GM06990 (cell line): ENCODE measurements at places on chromosomes 6 and 20.
A peak's percentile ranks its signal among the peaks of the same experiment; 100 is the strongest.

GRCh38 chr6:43509142-43509983 lies 783 bp downstream of the LRRC73 start:
- peak; percentile 38 for DNase-seq

DNA sequence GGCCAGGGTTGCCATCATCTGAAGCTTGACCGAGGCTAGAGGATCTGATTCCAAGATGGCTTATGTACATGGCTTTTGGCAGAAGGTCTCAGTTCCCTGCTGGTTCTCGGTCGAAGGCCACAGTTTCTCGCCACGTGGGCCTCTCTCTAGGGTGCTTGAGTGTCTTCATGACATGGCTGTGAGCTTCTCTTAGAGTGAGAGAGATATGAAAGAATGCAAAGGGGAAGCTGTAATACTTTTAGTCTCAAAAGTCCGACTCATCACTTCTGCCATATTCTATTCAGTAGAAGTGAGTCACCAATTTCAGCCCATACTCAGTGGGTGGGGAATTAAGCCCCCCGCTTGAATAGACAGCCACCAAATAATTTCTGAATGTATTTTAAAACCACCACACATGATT lies 94.2 kb downstream of the UTRN start:
- DNase-seq = no peak

GRCh38 chr6:156779206-156780094 lies 2.3 kb downstream of the ARID1B start:
- DNase-seq = peak; percentile 72

DNA sequence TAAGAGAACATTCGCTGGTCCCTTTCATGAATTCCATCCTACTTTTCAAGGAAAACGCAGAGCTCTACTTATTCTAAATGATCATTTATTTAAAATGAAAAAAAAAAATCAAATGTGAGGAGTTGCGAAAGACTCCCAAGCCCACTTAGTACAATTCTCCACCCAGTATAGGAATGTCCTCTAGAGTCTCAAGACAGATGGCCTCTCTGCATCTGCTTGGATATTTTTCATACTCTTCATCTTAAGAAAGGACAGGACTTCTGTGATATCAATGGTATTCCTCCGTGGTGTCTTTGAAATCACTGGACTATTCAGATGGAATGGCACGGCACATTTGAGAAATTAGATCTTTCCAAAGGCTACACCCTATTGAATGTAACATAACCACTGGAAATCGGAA lies 107.1 kb downstream of the PTPRK start:
- DNase-seq = no peak

DNA sequence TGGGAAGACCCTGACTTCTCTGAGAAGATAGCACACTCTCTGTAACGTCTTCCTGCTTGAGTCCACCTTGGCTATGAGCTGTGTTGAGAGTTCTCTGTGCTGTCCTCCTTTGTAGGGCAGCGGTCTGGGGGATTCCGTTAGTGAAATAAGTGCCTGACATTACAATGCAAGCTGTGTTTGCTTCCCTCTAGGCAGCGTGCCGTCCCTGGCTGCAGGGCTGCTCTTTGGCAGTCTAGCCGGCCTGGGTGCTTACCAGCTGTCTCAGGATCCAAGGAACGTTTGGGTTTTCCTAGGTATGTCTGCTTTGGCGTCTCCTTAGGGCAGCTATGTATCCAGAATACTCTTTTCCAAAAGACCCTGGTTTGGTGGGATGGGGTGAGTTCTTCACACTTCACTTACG lies 2.8 kb downstream of the TMEM14C start:
- DNase-seq = no peak

DNA sequence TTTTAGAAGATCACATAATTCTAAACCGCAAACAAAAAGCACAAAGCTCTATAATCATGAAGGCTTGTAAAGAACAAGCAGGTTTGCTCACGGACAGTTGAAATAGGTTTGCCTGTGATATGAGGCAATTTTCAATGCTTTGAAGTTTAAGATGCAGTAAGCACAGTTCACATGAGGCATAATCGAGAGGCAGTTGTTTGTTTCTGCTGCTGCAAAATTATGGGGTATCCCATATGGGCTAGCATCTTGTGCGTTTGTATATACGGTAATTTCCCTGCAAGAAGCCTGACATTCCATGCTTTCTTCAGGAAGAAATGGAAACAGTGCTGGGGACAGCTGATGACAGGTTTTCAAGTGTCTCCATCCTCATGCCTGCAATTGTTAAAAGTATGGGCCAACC lies 94.6 kb upstream of the MC3R start:
- no peak for DNase-seq

GRCh38 chr6:151096691-151097606 lies 142.8 kb upstream of the AKAP12 start:
- DNase-seq = no peak

- DNase-seq = no peak
These were observed 236.8 kb upstream of the MARCKS start for GRCh38 chr6:113620386-113620785.

DNA sequence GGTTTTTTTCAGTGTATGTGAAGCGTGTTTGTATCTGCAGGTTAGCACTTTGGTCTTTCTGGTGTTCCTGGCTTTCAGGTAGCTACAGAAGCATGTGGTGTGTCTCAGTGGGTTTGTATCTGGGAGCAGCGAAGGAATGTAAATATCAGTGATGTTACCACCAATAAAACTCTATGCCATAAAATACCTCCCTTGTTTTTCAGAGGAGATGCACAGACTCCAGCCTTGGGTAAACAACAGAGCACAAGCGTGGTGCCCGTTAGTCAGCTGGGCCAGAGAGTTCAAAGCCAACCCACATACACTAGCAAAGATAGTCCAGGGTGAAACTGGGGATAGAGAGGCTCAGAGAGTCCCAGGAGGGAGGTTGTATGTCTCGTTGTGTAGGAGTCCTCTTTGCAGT lies 393.8 kb downstream of the SMOC2 start:
- DNase-seq = no peak

DNA sequence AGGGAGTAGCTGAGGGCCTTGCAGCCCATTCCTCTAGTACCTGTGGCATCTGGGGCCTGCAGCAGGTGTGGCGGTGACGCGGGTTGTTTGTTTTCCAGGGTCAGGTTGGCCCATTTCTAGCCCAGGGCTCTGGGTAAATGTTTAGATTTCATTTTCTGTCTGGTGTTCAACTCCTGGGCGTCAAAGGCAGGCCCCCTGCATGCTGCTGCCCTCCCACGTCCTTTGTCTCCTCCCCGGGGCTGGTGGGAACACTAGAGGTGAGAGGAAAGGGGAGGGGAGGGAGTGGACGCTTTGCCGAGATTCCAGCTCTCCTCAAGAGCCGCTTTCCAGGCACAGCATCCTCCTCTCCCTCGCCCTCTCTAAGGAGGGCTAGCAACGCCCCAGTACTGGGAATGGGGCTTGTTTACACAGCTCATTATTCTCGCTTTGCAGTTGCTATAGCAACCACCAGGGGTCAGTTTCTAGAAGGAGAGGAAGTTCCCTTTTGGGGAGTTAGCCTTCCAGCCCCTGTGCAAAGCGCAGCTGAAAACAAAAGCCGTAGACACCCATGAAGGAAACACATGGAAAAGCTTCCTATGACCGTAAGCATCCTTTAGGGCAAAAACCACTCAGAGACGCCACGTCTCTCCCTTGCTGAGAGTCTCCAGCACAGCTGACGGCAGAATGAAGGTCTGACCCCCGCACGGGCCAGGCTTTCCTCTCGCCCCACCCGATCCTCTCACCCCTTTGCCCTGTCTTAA lies 170.6 kb downstream of the LY86 start:
- DNase-seq = no peak

DNA sequence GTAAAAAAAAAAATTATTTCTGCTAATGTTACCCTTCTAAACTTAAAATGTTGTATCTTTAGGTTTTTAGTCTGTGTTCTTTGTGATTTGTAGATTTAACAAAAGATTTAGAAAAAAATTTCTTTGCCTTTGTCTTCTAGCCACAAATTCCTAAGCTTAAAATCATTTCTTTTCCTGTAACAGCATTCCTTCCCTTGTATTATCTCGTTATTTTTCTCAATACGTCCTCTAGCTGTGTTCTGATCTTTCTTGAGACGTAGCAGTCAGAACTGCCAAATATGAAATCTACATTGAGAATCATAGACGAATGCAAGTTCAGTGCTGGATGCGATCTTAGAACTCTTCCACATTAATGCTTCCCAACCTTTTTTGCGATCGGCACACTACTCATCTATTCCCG lies 283.1 kb downstream of the UTRN start:
- DNase-seq = no peak

DNA sequence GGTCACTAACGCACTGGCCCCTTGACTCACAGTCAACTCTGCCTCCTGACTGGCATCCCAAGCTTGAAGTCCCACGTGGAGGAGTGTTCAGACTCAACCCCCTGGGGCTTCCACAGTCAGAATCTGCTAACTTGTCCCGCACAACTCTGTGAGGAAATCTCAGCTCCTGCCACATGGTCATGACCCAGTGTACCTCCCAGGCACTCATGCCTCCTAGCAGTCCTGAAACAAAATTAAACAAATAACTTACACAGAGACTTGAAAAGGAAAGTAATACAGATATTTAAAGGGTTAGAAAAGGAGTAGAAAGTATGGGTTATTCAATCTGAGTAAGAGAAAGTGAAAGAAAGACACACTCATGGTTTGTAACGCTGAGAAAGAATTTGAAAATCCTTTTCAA lies 134.9 kb downstream of the GMDS start:
- peak; percentile 22 for DNase-seq

DNA sequence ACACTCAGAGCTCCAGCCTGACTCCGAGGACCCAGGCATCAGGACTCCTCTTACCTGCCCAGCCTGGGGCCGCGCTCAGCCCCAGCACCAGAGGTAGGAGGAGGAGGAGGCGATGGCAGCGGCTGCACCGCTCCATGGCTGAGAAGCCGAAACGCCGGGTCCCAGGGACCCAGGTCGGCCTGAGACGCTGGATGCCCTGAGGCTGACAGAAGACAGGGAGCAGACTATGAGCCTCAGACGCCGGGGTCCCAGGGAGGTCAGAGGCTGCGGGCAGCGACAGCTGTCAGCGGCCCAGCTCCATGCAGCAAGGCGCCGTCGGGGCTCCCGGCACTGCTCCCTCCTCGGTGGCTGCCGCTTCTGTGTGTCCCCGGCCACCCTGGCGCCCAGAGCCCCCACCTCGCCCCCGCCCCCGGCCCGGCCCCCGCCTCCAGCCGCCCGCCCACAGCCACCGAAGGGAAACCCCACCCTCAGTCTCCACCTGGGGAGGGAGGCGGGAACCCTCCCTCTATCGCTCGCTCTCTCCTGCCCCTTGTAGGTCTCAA lies at the start of gene COL11A2:
Gene COL11A2, minus strand, starts transcription at position 363 of the 542 bp plus-strand sequence. Its CDS starts 227 bp downstream, at position 136.
- DNase-seq = no peak

GRCh38 chr6:77424761-77425160 lies 38.5 kb downstream of the HTR1B start:
- no peak for DNase-seq

- DNase-seq = no peak
These were observed 14.0 kb downstream of the RBL1 start for GRCh38 chr20:37081717-37082289.

DNA sequence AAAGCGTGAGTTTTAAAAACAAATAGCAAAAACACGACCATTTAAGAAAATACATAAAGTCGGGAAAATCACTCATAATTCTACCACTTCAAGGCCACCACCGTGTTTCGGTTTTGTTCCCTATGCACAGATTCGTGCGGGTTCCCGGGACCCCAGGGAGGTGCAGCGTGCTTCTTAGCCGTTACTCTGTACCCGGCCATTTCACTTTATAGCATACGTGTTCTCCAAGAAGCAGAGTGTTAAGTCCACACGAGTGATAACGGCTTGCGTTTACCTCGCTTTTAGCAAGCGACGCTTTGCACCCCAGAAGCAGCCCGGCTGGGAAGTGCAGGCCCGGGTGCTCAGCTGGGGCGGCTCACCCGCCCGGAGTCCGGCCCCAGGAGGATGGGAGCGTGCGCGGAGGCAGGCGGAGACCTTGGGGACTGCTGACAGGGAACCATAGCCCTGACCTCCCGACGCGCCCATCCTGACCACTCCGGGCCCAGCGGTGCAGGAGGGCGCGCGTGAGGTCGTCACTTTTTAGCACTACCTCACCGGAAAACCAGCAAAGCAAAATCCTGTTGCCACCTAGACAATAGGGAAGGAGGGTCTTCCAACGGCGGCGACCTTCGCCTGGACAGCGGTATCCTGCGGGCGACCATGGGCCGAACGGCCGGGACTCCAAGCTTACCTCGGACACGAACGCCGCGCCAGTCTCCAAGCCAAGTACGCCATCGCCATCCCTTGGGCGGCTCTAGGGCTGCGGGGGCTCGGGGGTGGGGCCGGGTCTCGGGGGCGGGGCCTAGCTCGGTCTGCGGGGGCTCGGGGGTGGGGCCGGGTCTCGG lies at the start of gene ECI2:
Gene ECI2, minus strand, starts transcription at position 735 of the 824 bp plus-strand sequence. Its CDS starts 15 bp downstream, at position 720.
- DNase-seq = peak; percentile 81

DNA sequence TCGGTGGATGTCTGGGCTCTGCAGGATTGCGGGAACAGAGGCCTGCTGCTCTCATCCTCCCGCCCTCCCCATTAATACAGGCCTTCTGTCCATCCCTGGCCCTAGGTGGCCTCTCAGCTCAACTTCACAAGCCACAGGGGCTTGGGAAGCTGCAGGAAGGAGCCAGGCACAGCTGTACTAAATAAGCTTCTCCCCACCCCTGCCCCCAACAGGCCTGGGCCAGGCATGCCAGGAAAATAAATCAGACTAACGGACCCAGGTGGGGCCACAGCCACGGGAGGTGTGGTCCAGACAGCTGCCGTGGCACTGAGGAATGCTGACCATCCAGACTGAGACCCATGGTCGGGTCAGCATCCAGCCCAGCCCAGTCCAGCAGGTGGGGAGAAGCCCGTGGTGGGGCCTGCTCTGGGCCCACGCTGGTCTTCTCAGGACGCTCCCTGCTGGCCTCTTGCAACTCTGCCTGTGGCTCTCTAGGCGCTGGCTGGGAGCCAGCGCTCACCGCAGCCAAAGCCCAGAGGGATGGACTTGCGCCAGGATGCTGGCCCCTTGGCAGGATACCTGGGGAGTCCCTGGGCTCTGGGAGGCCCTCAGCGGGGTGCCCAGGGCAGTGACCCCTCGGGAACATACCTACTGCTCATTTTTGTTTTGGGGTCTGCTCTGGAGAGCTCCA lies 8.6 kb upstream of the YTHDF1 start:
- no peak for DNase-seq

- DNase-seq = no peak
These were observed 122.7 kb downstream of the TIAM2 start for GRCh38 chr6:155117785-155118184.

- DNase-seq = no peak
These were observed 94.4 kb upstream of the PRDM1 start for GRCh38 chr6:105991561-105992314.

DNA sequence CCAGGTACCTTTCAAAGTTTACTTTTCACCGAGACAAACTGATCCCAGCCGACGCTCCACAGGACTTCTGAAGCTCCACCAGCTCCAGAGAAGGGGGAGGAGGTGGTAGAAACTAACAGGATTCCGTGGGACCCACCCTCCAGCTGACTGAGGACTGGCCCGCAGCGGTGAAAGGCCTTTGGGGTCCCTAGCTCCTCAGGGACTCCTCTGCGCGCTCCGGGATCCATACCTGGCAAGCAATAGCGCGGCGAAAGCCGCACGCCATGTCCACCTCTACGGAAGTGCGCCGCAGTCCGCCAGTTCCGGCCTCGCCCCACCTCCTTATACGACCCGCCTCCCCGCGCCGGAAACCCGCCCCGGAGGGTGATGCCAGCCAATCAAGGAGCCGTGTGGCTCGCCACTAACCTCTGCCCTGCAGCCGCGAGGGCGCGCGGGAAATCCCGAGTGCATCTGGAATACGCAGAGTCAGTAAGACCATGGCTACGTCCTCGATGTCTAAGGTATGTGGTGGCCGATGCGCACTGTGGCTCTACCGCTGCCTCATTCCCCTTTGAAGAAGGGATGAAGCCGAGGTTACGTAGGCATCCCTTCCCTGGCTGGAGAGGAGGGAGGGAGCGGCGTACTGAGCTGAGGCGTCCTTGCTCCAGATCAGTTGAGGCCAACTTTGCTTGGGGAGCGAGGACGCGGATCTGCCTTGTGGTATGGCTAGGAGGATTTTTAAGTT lies at the start of the genes ORC3 and RARS2:
Gene ORC3, plus strand, starts transcription at position 443 of the 724 bp plus-strand sequence. Its CDS starts 34 bp downstream, at position 477.
Gene RARS2, minus strand, starts transcription at position 295 of the 724 bp plus-strand sequence. Its CDS starts 30 bp downstream, at position 265.
- DNase-seq = peak; percentile 97

GRCh38 chr20:58833921-58834320 lies 16.8 kb downstream of the GNAS-AS1 start:
- no peak for DNase-seq
